CD8-positive, alpha-beta memory T cell (primary cell): ENCODE measurements at places on chromosomes 7 and 10. TPM values are rescaled to one million over a fixed set of nuclear protein-coding genes. Genes with fewer than 3 reads are reported as not detected.

DNA sequence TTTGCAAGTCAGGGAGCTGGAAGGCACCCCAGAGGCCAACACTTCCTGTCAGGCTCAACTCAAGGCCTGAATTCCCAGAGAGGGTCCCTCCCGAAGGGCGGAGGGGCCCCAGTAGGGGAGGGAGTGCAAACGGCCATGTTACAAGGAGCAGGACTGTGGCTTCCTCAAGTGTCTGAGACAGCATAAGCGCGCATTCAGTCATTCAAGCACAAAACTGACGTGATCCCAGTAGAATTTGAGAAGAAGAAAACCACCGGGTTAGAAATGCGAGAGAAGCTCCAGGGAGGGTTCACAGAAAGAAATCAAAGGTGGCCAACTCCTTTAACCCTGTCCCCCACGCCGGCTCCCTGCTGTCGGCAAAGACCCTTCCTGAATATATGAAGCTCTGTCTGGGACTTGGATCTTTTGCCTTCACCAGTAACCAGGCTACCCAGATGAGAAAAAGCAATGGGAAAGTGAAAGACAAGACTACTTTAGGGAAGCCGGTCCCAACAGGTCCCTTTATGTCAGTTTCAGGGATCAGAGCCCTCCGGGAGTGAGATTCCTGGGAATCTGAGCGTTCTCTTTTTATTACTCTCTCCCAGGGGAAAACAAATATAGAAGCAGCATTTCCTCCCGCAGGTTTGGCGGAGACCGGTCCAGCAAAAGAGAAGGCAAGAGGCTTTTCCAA, 1.3 kb downstream of the AFAP1L2 start:
- DNase-seq: no peak

Gene HEPACAM2
- total RNA-seq: not detected

DNA sequence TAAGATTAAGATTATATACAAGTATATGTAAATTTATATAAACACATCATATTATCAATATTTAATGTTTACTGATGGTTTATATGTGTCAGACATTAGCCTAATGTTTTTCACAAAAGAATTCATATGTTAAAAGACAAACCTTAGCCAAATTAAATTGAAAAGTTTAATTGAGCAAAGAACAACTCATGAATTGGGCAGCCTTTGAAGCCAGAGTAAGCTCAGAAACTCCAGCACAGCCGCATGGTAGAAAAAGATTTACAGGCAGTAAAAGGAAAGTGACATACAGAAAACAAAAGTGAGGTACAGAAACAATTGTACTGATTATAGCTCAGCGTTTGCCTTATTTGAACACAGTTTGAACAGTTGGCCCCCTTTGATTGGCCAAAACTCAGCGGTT, 124.1 kb downstream of the TSPAN12 start:
- no peak for DNase-seq

Gene ACTR3C
- total RNA-seq: 6.6 TPM

DNA sequence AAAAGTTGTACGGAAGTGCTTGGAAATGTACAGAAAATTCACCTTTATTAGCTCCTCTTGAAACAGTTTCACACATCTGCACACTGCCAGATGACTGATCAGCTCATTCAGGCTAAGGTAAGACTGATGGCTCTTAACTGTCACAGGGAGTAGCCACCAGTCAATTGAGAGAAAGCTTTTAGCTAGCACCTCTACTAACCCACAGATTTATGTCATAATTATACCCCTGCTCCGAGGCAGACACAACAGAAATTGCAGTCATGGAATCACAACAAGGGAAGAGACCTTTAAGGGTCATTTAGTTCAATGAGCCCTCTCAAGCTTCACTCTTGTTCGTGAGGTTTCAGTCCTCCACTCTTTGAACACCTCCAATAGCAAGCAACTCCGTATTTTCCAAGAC, 235.4 kb downstream of the TRIL start:
- DNase-seq: no peak

Gene PDLIM1
- total RNA-seq: 0.88 TPM

DNA sequence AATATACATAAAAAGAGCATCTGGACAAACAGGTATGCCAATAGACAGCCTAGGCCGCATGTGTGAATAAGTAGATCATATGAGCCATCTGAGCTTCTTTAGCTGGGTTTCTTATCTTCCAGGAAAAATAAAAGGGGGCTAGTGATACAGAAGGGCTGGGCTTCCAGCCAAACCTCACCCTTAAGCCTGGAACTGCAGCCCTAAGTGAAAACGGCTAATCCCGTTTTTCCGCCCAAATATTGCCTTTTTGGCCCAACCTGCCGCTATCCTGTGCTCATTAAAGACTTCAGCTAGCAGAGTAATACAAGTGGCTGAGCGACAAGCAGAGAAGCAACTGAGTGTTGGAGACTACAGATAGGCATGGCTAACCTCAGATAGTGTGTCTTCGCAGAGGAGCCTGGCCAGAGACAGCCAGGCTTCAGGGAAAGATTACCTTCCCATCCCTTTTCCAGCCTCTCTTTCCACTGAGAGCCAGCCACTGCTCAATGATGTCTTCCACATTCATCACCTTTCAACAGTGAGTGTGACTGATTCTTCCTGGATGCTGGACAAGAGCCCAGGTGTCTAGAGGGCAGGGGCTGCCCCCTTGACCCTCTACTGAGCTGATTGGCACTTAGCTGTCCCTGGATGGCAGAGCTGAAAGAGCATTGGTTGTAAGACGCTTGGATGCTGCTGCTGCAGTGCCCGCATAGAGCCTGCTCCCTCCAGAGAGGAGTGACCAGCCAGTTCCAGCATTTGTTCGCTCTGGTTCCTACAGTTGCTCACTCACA, 108.9 kb downstream of the ITGB8 start:
- no peak for DNase-seq

Gene CPN1
- not detected for total RNA-seq

Gene TMEM229A
- total RNA-seq: not detected

- DNase-seq: no peak
Measured at GRCh38 chr7:156005202-156005691, 193.0 kb upstream of the SHH start.
